ENCODE measurements at places on chromosomes 7 and 10.

DNA sequence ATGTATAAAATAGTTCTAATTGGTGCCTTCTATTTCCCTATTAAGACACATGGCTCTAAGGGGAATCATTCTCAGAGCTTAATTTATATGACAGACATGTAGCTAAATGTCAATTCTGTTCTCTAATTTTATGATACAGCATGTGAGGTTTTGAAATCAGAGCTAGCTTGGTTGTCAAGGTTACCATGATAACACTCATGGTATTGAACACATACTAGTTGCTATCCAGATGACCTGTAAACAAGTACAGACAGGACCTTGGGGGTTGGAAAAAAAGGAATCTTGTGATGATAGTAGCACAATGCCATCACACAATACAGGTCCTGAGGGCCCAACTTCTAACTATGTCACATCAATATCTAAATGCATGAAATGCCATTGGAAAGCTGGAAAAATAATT is 49.2 kb downstream of the RHOBTB1 start:
- no peak for DNase-seq

DNA sequence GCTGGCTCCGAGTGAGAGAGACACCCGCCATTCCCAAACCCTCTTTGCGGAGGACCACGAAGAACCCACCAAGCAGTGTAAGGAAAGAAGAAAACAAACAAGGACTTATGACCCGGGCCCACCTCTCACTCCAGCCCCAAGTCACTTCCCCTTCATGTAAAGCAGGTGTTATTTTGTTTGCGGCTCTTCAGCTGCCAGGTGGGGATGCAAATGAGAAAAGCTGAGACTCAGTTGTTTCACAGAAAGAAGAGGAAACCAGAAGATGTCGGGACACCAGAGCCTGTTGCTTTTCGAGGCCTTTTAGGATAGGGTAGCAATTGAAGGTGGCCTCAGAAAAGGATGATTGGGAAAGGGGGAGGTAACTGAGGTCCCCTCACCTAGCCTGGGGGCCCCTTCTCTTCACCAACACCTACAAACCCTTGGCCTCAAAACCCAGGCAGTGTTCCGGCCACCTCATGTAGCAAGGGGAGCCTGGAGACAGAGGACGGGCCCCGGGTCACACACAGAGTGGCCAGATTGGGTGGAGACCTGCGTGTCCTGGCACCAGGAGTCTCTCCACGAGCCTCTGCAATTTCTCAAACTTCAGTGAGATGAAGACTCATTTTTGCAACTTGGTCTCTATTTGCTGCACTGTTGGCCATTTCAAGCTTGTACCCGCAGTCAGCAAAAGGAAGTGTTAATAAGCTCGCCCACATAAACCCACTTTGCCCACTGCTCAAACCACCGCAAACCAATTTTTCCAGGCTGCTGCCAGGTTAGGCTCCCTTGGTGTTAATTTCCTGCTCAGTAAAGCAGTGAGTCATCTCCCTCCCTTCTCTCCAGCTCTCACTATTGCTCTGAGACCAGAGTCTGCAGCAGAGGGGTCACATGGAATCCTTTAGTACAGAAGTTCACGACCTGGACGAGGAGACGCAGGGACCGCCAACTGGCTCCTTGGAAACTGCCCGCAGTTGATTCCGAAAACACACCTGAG is 45.5 kb downstream of the AOC1 start:
- no peak for DNase-seq

DNA sequence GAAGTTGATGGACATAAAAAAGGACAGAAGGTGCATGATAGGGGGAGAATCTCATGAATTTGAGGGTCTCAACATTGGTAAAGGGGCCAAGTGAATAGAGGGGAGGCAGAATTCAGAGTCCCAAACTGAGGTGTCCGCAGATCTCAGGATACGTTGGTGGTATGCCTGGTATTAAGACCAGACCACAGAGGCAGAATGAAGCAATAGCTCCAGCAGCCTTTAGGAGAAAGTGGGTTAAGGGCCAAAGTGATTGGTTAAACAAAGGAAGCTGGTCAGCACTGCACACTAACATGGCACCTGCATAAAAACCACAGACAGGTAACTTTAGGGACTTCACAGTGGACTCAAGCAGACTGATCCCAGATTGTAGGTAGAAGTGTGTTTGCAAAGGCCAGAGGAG is 37.5 kb downstream of the MEST start:
- no peak for DNase-seq

GRCh38 chr7:98974906-98975816 is 96.8 kb downstream of the TRRAP start:
- DNase-seq = no peak

- DNase-seq = no peak
Measured at GRCh38 chr10:92757066-92757710, 67.4 kb downstream of the HHEX start.

DNA sequence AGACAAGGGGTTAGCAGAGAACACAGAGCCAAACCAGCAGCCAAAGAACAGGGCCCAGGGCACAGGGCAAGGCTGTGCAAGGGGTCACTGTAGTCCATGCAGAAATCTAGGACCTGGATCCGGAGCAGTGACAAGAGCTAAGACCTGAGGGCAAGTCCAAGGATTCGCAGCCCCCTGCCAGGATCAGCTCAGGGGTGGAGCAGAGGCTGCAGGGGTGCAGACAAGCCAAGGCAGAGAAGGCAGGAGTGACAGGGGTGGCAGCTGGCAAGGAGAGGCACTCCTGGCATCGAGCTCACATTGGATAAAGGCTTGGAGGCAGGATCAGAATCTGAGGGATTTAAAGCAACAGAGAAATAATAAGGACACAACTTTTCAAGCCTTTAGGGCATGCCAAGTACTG is 80.7 kb upstream of the NANOS1 start:
- DNase-seq = no peak

DNA sequence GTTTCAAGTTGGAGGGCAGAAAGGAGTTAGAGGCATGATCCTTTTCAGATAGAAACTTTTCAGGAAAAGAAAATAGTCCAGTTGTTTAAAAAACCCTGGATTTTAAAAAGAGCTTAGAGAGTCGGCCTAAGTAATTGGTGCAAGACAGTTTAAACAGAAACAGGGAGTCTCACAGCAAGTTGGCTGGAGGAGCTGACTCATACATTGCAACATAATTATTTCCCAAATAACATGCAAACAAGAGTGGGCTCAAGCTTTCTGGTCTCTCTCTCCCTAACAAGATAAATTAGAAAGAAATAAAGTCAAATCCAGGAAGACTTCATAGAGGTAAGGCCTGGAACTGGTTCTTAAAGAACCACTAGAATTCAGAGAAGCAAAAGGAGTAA is 100.3 kb upstream of the AGBL3 start:
- DNase-seq = no peak

DNA sequence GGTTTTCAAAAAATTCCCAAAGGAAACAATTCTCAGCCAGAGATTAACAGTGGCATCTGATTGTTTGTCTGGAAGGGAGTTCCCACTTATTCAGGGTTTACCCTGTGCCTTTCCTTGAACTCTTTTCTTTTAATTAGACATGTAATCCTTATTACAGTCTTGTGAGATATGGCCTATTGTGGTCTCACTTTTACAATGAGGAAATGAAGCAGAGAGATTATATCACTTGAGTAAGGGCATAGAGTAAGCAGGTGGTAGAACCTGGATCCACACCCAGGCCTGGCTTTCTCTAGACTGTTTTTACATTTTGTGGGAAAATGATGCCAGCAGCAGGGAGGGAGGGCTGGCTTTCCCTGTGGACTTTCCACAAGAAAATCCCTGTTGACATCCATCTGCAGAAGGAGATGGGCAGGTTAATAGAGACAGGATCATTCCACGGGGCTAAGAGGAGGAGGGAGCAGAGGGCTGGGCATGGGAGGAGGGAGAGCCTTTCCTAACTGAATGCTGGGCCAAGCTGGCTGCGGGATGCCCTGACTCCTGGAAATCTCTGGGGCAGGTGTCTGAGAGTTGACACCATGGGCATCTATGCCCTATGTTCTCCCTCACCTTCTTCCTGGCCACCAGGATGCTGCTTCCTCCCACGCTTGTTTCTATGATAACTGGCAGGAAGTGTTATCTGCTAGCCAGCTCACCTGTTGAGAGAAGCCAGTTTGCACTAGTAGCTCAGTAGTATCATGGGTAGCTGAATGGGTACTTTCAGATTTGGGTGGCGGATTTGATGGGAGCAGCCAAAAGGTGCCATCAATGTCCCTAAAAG is 28.7 kb upstream of the ARHGAP22 start:
- no peak for DNase-seq

DNA sequence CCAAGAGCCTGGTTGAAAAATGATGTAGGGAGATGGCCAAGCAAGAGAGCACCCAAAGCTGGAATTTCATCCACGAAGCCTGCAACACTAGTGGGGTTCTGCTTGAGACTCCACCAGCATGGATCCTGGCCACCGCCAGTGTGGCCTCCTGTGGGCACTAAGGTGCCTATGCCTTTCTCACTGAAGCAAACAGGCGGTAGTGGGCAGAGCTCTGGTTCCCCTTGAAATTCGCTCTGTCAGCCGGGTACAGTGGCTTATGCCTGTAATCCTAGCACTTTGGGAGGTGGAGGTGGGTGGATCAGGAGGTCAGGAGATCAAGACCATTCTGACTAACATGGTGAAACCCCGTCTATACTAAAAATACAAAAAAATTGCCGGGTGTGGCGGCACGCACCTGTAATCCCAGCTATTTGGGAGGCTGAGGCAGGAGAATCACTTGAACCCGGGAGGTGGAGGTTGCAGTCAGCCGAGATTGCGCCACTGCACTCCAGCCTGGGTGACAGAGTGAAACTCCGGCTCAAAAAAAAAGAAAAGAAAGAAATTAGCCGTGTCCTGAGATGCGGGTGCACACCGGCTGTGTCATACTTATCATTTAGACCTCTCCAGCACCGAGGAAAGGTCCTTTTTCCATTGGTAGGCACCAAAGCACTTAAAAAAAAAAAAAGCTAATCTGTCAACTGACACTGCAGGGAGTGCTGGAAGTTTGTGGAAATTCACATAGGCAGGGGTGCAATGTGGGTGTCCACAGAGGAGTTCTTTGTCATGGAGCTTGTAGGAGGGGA is 28.3 kb downstream of the CCM2 start:
- DNase-seq = no peak

- DNase-seq = no peak
Measured at GRCh38 chr10:49762566-49762877, 399 bp upstream of the OGDHL start.

DNA sequence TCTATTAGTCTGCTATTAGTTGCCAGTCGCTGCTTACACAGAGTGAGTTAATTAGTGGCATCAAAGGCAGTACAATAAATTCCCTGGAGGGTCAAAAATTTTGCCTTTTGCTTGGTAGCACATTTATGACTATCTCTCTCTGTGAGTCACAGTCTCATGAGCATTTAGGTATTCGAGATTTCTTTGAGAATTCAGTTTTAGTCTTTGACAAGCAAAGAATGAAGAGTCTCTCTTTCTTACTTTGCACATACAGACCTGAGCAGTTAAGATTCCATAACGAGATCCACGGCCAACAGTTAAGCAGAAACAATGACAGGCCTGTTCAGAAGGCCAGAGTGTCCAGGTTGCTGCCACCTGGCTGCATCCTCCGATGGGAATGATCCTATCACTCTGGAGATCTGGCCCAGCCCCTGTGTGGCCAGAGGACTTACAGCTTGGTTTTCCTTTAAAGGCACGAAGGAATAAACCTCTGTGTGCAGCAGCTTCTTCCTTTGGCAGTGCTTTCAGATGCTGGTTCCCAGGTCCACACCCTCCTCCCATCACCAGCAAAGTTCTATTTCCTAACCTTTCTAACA is 80.6 kb downstream of the GLI3 start:
- no peak for DNase-seq

- no peak for DNase-seq
Measured at GRCh38 chr7:73972614-73973013, 55.4 kb upstream of the ELN start.

DNA sequence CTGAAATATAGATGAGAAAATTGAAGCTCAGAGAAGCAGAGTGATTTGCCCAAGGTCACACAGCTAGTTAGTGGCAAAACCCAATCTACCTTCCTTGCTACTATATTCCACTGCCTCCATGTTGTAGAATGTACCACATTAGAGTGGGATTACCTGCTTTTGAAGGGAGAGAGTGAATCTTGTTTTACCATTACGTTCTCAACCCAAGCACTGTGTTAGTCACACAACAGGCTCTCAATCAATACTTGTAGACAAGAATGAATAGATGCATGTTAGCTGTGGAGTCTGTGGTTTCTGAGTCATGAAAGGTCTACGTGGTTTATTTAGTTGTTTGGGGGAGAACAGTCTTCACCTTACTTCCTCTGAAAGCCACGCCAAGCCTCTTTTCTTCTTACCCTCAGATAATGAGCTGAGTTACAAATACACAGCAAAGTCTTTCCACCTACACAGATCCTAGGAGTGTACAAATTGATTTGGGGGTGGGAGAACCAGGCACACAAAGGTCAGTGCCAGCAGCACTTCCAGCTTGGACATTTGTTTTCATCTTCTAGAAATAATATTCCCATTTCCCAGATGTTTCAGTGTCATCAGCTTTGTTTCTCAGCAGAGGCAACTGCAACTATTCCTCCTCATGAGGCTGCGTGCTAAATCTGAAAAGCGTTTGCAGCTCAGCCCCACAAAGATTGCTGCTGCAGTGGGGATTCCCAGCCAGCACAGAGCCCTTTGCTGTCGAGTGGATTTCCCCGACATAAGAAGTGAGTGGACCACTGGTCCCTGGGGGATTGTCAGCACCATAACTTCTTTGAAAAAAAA is 71.5 kb upstream of the ADO start:
- no peak for DNase-seq

- DNase-seq = no peak
Measured at GRCh38 chr7:137006293-137006692, 137.8 kb downstream of the CHRM2 start.

GRCh38 chr10:132488231-132488821 is 49.3 kb upstream of the INPP5A start:
- DNase-seq = no peak

- DNase-seq = no peak
Measured at GRCh38 chr10:59885430-59886134, 20.8 kb downstream of the CCDC6 start.

DNA sequence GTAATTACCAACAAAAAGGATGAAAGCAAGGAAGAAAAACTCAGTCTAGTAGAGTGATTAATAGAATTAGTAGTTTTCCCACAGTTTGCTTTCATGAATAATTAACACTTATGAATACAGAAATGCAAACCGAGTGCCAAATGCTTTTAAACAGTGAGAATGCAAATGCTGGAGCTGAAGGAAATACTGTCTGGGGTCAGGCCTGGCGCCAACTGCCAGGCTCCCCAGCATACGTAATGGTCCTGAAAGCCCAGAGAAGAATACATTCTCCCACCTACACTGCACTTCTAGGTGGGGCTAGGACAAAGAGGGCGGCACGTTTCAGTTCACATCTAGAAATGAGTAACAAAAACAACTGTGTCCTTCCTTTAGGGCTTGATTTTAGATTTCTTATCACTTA is 30.0 kb downstream of the GLUD1 start:
- no peak for DNase-seq
